Adipocyte (in vitro differentiated cells): ENCODE measurements at places on chromosomes 3 and 15.

DNA sequence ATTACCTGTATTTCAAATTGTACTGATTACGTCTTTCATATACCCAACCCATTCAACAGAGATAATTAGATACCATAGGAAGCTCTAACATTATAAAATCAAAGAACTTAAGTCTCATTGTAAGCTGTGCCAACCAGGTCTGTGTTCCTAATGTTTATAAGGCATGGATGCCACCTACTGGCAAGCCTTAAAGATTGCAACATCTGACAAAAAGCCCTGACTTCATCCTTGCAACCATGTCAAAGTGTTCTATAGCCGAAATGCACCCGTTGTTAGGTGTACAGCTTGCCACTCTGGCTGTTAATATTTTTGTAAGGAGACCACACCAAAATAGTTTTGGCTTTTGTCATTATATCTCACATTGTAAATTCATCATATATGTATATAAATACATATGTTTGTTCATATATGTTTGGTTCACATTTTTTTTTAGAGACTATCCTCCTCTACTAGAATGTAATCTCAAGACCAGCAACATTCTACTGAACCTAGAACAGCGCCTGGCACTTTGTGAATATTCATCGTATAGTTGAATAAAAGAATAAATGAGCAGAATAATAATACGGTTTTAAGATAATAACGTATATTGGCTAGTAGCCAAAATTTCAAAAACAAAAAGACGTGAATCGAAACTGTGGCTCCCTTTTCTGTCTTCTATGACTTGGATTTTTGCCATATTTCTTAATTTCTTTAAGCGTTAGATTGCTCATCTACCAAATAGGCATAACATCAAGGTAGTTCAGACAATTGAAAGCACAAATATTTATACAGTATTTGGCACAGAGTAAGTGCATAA, 258.1 kb downstream of the TBL1XR1 start:
- peak; percentile 91 for DNase-seq

DNA sequence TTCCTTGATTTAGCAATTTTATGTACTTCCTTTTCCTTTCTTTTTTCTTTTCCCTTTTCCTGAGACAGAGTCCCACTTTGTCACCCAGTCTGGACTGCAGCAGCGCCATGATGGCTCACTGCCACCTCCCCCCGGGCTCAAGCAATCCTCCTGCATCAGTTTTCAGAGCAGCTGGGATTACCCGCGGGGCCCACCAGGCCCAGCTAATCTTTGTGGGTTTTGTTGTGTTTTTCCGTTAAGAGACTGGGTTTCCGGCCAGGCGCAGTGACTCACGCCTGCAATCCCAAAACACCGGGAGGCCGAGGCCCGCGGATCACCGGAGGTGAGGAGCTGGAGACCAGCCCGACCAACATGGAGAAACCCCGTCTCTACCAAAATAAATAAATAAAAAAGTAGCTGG, 17.7 kb downstream of the GOLGA8S start:
- peak; percentile 29 for DNase-seq

- DNase-seq, result no peak
Measured at GRCh38 chr3:45979378-45979777, 16.2 kb downstream of the FYCO1 start.

- DNase-seq, result peak; percentile 77
Measured at GRCh38 chr15:60179786-60180391, 175.8 kb downstream of the FOXB1 start.

DNA sequence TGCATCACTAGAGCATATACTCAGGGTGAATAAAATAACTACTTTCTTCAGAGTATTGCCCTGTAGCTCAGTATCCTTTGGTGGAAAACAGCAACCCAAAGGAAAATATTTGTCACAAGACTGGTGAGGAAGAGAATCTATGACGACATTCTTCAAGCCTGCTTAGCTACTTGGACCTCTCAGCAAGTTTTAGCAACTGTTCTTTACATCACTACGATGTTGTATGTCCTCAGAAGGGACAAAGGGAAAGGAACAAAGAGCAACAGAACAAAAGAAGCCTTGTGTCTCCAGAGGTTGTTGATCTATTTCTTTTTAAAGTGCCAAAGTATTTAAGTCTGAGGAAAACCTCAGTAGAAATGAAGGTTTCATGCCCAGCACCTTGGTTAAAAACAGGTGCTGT, 746.7 kb downstream of the NAALADL2 start:
- DNase-seq, result peak; percentile 13

DNA sequence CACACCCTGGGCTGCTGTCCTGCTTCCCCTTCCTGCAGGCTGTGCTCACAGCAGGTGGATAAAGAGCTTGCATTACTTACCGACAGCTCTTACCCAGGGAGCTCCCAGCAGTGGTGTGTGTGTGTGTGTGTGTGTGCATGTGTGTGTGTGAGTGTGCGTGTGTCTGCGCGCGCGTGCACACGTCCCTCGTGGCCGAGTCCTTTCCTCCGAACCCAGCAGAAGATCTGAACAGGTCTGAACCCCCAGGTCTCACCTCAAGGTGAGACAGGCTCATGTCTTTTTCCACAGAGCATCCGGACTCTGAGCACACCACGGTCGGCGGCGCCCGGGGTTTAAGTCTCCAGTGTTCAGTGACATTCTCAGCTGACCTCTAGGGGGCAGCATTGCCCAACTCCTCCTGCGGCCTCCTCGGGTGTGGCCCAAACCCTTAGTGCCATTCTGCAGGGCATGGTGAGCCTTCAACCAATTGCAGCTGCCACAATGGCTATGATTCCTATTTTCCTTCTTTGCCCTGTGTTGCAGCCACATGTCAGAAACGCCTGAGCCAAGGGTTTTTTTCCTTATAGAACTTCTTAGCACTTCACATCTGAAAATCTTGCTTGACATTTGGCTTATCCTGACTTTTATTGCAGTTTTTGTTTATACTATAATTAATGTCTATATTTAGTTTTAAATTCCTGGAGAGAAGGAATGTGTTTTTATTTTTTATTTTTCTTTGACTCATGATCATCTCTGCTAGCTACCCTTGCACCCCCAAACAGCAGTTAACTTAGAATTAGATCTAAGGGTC, 64.1 kb upstream of the KLHL25 start:
- DNase-seq, result peak; percentile 73

- no peak for DNase-seq
Measured at GRCh38 chr3:124246376-124246775, 254.5 kb upstream of the ROPN1 start.

DNA sequence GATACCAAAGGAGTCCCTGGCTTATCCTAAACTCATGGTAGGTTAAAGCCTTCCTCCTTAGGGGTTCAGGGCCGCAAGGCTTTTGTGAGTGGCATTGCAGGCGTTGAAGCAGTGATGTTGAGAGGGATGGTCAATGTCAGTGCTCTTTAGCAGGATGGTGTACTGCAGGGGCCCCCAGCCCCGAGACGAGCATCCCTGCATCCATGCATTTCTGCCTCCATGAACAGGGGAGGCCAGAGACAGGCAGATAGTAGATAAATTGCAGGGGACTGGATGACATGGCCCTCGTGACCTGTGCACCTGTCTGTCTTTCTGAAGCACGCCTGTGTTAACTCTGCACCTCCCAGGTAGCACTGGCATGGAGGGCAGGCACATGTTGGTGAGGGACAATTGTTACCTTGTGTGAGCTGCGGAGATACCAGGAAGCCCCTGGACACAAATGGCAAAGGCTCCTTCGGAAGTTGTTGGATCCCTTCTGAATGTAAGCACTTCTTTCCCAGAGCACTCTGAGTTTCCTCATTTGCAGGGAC, 133.5 kb downstream of the SNRPN start:
- no peak for DNase-seq

DNA sequence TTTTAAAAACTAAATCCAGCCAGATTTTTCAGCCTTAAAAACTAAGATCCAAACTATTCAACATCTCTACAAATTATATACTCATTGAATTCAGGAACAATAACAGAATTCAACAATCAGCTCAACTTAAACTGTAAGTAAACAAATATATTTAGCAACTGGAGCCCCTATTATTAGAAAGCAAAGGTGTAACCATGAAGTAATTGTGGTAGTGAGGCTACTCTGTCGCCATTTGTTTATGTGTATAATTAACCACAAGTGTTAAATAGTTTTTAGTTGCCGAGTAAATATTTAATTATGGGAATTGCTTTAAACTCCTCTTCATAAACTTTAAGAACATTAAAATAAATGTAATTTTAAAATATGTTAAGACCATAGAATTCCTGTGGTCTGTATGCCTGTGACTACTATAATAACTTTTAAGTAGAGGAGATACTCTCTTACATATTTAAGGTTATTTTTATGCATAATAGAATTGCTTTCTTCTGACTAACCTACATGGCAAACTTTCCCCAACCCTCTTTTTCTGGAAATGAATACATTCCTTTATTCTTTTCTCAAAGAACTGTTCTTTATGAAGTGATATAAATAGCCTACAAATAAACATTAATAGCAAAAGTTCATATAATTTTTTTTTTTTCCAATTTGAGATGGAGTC, 51.2 kb downstream of the MFN1 start:
- DNase-seq, result peak; percentile 56

GRCh38 chr15:57969355-57969754, 96.2 kb downstream of the ALDH1A2 start:
- DNase-seq, result no peak

GRCh38 chr3:131840156-131840797, 194.5 kb downstream of the CPNE4 start:
- DNase-seq, result peak; percentile 2

GRCh38 chr3:159800434-159801155, 188.0 kb upstream of the IL12A start:
- no peak for DNase-seq

GRCh38 chr3:118180853-118181252, 853.8 kb downstream of the IGSF11 start:
- DNase-seq, result no peak

GRCh38 chr3:161905520-161906132, 409.0 kb downstream of the OTOL1 start:
- no peak for DNase-seq

GRCh38 chr15:44193651-44194322, 1.3 kb downstream of the FRMD5 start:
- peak; percentile 54 for DNase-seq

DNA sequence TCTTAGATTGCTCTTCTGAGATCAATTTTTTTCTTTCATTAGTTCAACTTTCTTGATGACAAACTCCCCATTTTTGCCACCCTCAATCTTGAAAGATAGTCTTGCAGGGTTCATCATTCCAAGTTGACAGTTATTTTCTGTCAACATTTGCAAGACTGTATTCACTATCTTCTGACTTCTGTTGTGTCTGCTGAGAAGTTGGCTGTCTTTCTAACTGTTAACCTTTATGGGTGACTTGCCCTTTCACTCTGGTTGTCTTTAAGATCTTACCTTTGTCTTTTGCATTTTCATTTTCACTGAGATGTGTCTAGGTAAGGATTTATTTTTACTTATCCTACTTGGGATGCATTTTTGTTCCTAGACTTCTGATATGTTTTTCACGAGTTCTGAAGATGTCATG, 14.6 kb upstream of the PIGZ start:
- no peak for DNase-seq

DNA sequence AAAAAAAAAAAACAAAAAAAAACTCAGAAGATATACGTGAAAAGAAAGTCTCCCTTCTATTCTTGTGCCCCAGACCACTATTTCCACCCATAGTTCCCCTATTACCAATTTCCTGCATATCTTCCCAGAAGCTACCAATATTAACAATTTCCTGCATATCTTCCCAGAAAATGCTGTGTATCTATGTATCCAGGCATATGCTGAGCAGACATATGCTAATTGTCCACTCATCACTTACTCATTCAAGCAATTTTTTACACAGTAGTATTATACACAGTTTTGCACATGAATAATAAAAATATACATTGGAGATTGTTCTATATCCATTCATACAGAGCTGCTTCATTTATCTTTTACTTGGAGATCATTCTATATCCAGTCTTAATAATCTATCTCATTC, 12.6 kb upstream of the SLMAP start:
- no peak for DNase-seq

DNA sequence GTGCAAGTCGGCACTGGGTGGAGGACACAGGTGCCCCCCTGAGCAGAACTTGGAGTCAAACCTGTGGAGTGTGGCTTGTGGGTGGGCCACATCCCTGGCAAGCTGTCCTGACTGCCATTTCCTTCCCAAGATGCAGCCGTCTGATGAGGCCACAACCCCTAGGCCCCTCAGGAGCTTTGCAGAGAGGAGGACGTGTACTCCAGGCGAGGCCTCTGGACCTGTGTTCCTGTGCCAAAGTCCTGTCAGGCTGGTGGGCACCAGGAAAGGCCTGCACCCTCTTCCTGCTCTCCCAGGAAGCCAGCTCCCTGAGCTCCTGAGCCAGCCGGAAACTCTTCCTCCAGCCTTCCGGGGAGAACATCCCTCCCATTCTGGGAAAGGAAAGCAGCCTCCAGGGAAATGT, 48.5 kb downstream of the CMTM6 start:
- DNase-seq, result no peak

DNA sequence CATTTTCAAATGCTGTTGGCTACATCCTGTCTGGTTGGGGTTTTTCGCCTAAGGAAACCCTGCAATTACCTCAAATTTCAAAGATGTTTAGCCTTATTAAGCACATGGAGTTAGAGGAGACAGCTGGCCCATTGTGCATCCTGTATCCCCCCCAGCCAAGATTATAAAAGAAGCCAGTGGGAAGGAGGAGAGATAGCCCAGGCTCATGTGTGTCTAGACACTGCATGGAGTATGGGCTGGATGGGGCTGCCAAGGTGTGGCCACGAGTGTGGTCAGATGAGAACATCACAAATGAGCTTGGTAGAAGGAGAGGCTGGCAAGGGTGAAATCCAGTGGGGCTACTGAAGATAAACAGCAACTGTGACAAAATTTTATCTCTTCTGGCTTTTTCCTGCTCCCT, 270.0 kb upstream of the TBC1D5 start:
- DNase-seq, result no peak

- DNase-seq, result peak; percentile 97
Measured at GRCh38 chr3:107208100-107208499, 169.1 kb upstream of the CCDC54 start.

- no peak for DNase-seq
Measured at GRCh38 chr3:114902691-114903101, 244.4 kb downstream of the ZBTB20 start.
